Suppressor macrophage treated with lipopolysaccharide for 1 hour (primary cell): ENCODE measurements at places on chromosomes 4 and X.
A peak's percentile ranks its signal among the peaks of the same experiment; 100 is the strongest.

GRCh38 chr4:6468376-6468775 is 4.0 kb downstream of the PPP2R2C start:
- DNase-seq = no peak

- no peak for DNase-seq
These were observed 58.3 kb downstream of the PAQR3 start for GRCh38 chr4:78880874-78881492.

DNA sequence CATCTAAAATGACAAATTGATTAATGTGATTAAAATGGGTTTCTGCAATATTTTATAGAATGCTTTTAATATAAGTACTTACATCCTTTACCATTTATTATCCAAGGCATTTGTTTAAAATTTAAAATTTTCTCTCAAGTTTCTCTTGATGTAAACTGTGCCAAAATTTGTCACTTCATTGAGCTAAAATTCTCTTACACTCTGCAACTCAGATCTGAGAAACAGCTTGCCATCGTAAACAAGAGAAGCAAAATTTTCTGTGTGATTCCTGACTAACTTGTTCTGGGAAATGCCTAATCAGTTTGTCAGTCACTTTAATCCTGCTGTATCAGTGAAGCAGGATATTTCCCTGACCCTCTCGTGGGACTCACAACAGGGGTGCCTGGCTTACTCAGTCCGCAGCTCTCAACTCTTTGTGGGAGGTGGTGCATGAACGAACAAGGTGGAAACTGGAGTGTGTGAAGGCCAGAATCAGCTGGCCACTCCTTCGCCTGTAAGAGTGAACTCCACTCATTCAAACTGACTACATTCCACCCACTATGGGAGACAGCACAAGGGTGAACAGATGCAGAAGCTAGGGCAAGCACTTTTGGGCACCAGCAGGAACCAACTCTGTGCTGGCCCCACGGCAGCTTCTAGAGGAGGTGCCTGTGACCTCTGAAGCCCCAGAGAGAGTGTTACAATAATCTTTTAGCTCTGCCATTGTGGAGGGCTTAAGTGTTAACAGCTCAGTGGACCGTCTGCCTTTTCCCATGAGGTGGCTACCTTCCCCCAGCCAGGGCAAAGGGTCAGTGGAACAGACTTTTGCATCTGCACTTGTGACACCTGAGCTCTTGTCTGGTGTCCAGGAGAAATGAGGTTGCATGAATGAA is 349.4 kb downstream of the FAT4 start:
- DNase-seq = no peak

DNA sequence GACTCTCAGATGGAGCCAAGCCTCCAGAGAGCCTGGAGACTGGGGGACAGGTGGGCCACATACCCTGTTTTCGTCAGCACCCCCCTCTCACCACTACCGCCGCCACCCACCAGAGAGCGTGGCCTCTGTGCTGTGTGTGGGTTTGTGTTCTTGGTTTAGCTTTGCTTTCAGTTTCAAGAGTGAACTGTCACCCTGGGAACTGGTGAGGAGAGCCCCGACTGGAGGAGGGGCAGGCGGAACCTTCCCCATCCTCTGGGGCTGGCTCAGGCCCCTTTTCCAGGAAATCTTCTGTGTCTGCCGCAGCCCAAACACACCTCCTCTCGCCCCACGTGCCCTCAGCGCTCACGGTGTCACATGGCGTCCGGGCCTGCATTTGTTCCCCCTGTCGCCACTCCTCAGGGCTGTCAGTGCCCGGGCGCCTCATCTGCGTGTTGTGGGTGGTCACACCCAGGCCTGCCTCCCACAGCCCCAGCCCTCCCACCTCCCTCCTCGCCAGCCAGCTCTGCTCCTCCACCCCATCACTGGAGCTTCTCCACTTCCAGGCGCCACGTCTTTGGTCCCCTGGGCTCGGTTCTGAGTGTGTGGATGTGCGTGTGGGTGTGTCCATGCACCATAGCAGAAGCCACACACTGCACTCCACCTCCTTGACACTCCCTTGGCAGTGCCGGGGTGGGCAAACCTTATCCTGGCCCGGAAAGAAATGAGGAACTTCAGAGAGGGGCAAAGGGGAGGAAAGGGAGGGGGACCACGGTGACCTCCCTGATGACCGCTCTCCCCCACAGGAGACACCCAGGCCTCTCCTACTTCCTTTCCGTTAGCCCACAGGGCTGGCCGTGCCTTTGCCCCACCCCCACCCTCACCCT is 27.8 kb downstream of the ELF4 start:
- DNase-seq = peak; percentile 87

DNA sequence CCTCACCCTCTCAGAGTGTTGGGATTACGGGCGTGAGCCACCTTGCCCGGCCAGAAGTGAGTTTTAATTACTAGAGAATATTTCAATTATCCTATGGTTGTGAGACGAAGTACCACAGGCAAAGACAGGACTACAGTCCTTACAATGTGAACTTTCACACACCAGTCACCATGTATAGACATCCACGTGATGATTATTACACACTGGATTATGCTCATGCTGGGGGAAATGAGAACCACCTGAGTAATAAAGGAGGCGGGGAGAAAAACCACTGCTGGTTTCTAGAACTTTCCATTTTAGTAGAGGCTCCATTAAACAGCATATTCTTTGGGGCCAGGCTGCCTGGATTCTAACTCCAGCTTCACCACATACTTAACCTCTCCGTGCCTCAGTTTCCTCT is 42.5 kb upstream of the TLR2 start:
- no peak for DNase-seq

GRCh38 chr4:5755679-5756078 is 44.7 kb downstream of the EVC start:
- no peak for DNase-seq

- no peak for DNase-seq
These were observed 1383.0 kb upstream of the TENM3 start for GRCh38 chr4:180860089-180860720.

DNA sequence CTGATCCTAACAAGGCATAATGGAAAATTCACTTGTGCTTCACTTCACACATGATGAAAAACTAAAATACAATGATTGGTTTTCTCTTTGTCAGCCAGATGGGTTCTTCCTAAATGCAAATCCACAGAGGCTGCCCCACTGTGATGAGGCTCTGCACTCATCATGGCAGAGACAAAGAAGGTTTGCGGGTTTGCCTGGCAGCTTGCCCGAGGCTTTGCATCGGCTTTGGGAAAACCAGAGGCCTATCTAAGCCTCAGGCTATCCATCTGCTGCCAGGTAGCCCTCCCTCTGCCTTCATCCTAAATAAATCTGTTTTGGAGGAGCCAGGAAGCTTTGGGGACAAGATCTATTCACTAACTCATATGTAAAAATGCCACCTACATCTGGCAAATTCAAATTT is 244.2 kb downstream of the PACRGL start:
- no peak for DNase-seq

DNA sequence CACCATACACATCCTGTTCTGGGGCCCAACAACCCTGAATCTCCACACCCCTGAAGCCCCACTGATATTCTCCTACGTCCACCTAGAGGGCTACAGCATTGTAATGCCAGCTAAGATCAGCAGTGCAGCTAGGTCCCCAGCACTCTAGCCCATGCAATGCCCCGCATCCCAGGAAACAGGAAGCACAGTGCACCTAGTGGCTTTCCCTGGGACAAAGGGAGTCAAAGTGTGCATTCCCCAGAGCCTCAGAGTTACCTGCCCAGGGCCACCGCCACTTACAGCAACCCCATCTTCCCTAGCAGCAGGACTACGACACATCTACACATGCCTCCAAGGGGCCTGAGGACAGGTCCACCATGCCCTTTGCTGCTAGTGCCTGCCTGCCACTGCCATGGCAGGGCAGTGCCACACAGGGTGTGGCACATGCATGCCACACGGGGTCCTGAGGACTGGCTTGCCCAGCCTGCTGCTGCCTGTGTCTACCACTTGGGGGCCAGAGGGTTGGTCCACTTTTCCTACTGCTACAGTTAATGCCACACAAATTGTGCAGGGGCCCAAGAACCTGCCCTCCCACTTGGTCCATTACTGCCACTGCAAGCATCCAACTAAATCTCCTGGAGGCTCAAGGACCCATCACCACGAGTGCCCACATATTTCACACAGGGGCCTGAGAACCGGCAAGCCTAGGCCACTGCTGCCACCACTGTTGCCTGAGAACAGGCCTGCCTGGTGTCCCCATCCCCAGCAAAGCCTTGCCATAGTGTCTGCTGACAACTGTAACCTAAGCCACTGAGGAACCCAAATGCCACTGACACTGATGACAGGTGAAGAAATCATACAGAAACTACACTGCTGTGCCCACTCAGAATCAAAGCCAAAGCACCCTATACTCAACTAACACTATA is 23.7 kb downstream of the TLR6 start:
- no peak for DNase-seq

DNA sequence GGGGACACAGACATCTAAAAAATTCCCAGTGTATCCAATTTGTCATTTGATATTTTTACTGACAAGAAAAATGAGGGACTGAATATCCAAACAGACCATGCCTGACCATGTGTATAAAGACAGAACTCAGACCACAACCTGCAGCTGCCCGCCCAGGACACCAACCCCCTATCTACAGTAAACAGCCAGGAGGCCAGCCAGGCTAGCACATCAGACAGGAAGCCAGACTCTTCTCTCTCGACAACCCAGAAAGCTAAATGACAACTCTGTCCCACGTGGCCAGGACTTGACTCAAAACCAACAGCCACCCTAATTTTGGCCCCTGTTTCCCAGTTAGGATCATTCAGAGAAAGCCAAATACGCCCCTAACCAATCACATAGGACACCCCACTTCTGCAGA is 15.1 kb downstream of the AFAP1 start:
- no peak for DNase-seq

- DNase-seq = no peak
These were observed 1.1 kb upstream of the HTATSF1 start for GRCh38 chrX:136496186-136496763.

GRCh38 chr4:184748251-184748652 is 14.4 kb upstream of the CENPU start:
- peak; percentile 44 for DNase-seq
